T-helper 2 cell (primary cell): ENCODE measurements at places on chromosomes 5 and 9.

GRCh38 chr9:121840838-121841760, 189.7 kb downstream of the DAB2IP start:
- no peak for DNase-seq

GRCh38 chr5:58932057-58932612, 349.3 kb downstream of the RAB3C start:
- DNase-seq: no peak

DNA sequence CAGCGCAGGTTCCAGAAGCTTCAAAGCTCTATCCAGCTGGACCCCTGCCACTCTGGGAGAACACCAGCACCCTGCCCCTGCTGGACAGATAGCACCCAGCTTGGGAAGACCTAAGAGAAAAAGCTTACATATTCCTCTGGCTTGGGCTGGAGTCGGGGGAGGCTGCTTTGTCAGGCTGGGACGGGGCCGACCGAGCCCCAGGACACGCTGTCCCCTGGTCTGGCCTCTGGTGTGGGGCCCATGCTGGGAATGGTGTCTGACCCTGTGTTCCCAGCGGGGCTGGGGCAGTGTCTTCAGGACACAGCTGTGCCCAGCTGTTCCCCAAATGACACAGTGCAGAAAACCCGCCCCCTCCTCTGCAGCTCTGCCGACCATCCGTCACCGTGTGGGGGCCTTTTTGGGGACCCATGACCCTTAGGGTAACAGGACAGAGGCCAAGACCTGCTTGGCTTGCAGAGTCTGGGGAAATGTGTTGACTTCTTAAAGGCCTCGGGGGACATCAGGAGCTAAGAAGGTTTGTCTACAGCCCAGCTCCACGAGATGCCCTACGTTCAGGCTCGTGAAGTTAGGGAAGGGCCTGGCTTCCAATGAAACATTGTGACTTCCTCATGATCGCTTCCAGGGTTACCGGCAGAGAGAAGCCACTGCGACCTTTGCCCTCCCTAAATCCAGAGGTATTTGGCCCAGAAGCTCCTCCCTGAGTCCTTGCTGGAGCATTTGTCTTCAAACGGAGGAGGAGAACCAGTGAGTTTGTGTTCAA, 20.4 kb upstream of the SLC2A6 start:
- no peak for DNase-seq

GRCh38 chr5:142801495-142801871, 31.3 kb downstream of the ARHGAP26 start:
- DNase-seq: no peak

GRCh38 chr9:91500509-91501014, 76.9 kb upstream of the NFIL3 start:
- DNase-seq: peak; percentile 84

DNA sequence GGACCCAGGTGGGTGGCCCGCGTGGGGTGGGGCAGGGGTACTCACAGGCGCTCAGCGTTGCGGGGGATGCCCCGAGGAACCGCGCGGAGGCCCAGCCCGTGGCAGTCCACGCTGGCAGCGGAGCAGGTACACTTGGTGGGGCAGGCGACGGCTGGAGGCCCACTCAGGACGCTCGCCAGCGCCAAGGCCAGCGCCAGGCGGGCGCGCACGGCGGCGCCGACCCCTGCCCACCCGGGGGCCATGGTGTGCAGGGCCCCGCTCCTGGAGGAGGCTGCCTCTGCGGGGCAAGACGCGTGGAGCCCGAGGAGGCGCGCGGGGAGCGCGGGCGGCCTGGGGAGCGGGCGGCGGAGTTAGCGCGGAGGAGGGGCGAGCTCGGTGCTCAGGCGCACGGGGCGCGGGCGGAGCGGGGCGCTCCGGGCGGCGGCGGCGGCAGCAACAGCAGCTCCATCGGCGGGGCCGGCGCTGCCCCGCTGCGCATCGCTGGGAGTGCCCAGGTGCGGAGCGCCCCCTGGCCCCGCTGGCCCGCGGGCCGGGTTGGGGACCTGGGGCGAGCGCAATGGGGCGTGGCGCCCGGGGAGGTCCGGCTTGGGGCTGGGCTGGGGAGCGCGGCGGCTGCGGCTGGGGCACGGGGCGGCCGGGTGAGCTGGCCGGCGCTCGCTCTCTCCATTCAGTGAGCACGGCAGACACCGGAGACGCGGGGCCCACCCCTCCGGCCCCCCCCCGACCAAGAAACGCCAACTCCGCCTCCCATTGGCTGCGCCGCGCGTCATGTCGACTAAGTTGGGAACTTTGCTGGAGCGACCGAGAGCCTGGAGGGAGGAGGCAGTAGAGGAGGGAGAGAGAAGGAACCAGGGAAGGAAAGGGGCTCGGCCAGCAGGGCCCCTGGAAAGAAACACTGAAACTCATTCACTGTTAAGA, at the start of gene SLIT3:
SLIT3 (minus strand) TSS at position 672 of the 918 bp plus-strand sequence; CDS start at position 242, 430 bp downstream.
- no peak for DNase-seq

DNA sequence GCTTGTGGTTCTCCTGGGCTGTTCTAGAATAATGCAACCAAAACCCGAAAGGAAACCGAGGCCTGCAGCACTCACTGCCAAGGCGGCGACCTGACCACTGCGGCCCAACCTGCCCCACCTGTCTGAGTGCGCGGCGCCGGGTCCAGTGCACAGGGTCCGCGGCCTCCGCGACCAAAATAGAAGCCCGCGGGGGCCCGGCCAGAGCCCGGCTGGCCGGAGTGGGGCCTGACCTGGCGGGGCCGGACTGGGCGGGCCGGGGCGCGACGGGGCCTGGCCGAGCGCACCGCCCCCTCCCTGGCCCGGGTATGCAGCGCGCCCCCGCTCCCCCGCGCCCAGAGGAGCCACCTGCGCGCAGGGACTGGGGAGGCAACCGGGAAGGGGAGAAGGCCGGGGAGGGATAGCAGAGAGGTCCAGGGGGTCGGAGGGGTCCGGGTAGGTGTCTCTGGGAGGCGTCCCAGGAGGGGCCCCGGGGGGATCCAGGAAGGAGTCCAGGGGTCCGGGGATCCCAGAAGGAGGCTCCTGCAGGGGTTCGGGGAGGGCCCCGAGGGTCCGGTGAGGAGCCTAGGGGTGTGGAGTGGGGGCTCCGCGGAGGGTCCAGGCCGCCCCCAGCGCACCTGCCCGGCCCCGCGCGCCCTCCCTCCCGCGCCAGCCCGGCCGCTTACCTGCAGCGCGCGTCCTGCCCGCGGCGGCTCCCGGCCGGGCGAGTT, 503 bp downstream of the SEMA4D start:
- no peak for DNase-seq

GRCh38 chr5:159083548-159084452, 15.9 kb downstream of the EBF1 start:
- no peak for DNase-seq

GRCh38 chr9:93814077-93814956, 140.8 kb downstream of the BARX1 start:
- DNase-seq: no peak

- DNase-seq: no peak
These were observed 24.1 kb upstream of the PCSK5 start for GRCh38 chr9:75866273-75866871.

DNA sequence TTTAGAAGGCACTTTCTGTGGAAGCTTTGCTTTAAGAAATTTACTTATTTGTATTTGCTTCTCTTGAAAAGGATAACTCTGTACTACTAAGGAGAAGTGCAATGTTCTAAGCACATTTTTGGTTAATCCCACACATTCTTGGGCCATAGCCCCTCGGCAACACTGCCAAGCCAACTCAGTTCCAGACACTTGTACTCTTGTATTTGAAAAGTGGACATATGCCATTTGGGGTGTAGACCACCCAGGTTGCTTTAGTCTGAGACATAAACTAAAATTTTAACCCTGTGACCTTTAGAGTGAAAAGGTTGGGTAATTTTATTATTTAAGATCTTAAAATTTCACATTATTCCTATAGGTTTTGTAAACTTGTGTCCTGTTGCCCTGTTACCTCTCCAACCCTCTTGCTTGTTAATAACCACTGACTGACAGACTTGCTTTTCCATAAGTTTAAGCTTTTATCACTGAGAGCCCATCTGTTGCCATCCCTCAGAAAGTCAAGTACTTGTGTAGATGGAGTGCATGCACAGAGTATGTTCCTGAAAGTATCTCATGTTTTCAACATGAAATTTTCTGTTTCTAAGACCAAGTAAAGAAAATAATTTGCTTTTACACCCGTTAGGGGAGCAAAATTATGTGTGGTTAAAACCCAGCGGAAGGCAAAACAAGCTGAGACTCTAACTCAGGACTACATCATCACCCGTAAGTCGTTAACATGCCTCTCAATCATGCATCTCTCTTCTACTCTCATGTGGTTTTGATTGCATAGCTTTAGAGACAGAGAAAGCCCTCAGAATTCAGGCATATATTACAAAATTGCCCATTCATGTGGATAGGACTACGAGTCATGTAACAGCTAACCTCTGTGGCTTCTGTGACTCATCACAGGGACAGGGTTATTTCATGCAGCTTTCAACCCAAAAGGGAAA, 117.3 kb downstream of the GDNF start:
- peak; percentile 92 for DNase-seq

DNA sequence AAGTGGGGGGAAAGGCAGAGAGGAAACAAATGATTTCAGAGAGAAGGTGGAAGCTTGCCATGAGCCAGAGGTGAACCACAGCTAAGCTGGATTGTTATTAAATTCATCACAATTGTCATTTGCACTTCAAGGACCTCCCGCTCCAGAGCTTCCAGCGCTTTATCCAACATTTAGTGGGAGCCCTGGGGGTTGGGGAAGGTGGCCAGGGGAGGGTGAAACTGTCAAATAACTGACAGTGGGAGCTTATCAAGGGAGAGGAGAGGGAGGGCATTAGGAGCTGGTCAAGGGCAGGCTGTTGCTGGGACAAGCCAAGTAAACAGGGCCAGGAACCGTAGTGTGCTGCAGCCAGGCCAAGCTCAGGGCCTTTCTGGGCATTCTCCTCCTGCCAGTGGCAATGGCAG, 71.5 kb downstream of the SIL1 start:
- DNase-seq: no peak

- DNase-seq: no peak
These were observed 269.9 kb downstream of the MED10 start for GRCh38 chr5:6108540-6108848.

GRCh38 chr9:77498891-77499290, 149.2 kb downstream of the GNA14 start:
- no peak for DNase-seq

DNA sequence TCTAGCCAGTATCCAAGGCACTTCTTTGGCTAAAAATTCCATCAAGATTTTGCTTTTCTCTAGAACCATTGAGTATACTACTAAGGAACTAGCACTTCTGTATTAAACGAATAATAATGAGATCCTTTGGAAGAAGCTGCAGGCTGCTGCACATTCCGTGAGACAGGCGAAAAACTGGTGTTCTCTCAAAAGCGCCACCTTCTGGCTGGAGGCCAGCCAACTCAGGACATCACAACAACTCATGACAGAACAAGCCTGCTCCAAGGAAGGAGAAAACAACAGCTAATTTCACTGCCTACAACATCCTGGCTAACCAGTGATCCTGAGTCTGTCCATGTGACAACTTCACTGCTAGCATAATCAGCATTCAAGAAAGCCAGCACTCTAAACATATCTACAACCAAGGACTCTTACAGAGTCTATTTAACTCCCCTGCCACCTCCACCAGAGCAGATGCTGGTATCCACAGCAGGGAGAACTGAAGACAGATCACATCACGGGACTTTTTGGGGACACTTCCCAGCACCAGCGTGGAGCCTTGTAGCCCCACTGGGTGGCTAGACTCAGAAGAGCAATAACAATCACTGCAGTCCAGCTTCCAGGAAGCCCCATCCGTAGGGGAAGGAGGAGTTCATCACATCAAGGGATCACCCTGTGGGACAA, 150.5 kb downstream of the YTHDC2 start:
- DNase-seq: peak; percentile 36

- DNase-seq: no peak
These were observed 21.7 kb downstream of the TRAF1 start for GRCh38 chr9:120904978-120905301.

GRCh38 chr5:159061179-159061796, 38.4 kb downstream of the EBF1 start:
- DNase-seq: no peak

DNA sequence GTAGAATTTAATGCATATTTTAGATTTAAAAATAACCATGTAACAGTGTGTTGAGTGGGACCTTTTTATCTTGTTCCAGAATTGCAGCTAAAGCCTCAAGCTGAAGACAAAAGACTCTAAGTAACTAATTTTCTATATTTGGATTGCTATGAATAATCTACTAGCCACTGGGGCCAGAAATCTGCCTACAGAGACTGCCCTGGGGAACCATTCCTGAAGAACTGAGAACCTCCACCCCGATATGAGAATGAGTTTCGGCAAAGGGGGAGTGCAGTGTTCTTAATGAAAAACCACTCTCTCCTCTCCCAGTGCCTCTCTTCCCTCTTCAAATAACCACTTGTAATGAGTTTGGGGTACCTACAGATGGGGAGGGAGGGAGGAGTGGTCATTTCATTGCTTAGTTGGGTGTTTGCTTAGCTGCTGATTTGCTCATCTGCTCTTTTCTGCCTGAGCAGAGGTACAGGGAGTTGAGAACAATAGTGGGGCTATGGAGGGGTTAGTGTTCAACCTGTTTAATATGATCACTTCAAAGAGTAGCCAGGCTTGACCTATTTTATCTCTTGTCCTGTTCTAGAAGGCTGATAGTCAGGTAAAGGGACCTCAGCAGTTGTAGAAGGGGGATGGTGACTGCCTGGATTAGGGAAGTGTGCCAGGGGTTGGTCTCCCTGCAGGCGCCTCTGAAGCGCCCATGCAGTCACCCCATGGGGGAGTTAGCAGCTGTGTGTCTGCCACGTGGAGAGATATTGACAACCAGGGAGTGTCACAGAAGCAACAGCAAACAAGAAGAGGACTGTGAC, 47.7 kb downstream of the ATG10 start:
- no peak for DNase-seq

GRCh38 chr5:54905246-54905795, 80.1 kb downstream of the ESM1 start:
- DNase-seq: no peak

GRCh38 chr9:5470816-5471215, 20.5 kb downstream of the CD274 start:
- DNase-seq: no peak

DNA sequence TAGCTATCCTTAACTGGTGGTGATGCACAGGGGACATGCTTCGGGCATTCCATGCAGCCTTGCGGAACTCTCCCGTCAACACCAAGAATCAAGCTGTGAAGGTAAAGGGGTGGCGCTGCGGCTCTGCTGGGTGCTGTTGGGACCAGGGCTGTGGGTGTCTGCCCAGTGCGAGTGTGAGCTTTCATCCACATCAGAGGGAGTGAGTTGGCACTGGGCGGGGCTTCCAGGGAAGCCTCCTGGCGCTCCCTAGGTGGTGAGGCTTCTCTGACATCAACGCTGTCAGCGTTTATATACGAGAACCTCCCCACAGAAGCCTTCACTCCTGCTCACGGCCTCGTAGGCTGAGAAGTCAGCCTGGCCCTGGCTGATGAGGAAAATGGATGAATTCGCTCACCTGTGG, 11.7 kb downstream of the ARPC5L start:
- no peak for DNase-seq

DNA sequence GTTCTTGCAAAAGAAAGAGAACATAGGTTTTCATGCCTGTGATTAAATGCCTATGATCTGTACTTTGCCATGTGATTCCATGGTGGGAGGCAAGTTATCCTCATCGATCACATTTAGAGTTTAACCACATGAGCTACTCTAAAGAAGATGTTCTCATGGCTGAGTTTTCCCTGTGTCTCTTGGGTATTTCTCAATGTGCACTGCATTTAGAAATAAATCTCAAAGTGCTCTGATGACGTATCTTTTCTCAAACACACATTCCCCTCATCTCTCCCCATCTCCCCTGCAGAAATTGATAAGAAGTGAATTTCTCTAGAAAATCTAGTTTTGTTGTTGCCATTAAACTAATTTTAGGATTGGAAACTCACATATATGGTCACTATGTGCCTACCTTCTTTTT, 282.2 kb downstream of the SEMA5A start:
- no peak for DNase-seq

- no peak for DNase-seq
These were observed 27.6 kb downstream of the EGFLAM start for GRCh38 chr5:38286002-38286401.
